ENCODE measurements at places on chromosomes 13 and 19. TPM values are rescaled to one million over a fixed set of nuclear protein-coding genes. Genes with fewer than 3 reads are reported as not detected.

The C2CD4C gene
- total RNA-seq = not detected

The KL gene
- not detected for total RNA-seq

The MATK gene
- total RNA-seq = not detected

DNA sequence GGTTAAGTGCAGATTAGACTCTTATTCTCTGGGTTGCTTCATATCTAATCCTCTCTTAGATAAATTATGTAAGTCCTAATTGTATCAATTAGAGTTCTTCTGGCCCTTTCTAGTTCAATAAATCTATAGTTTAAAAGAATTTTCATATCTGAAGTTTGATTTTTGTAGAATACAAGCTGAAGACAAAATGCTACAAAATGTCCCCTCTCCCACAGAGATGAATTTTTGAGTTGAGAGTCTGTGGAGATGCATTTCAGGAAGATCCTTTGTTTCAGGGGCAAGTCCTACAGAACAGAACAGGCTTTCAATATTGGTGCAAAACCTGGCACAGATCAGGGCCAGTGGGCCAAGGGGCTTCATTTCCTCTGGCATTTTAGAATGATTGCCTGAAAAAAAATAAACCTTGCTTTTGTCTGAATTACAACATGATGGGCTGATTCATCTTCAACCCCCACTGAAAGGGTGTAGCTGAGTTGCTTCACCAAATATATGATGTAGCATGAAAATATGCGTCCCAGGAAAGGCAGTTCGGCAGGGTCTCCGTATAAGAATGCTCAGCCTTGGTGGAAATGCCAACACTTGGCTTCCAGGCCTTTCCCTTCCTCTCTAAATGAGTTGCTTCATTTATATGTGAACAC is 6.4 kb upstream of the IPO5 start:
- H3K27me3 ChIP-seq = no peaks in the 10 kb centered on the region
- no peak overlapping the region for H3K4me3 ChIP-seq
- DNase-seq = peak; percentile 97

DNA sequence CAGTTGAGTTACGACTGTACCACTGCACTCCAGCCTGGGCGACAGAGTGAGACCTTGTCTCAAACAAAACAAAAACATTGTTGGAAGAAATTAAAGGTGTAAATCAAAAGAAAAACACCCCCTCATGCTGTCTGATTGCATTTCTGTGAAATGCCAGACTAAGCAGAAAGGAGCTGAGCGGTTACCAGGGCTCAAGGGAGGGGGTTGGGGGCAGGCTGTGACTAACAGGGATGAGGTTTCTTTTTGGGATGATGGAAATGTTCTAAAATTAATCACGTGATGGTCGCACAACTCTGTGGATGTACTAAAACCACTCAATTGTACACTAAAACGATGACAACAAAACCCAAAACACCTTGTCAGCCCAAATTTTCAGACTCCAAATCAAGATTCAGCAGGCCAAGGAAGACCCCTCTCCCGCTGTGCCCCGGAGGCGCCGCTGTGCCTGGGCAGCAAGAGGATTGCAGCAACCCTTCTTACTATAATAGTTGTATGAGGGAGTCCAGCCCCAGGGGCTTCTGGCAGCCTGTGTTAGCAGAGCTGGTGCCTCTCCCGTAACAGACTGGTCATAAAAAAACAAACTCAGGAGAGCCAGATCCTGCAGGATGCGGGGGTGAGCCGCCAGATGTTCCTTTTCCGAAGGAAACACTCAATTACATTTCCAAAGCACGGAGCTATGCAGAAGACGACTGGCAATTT is 20.9 kb downstream of the CAPS start:
- DNase-seq = no peak

DNA sequence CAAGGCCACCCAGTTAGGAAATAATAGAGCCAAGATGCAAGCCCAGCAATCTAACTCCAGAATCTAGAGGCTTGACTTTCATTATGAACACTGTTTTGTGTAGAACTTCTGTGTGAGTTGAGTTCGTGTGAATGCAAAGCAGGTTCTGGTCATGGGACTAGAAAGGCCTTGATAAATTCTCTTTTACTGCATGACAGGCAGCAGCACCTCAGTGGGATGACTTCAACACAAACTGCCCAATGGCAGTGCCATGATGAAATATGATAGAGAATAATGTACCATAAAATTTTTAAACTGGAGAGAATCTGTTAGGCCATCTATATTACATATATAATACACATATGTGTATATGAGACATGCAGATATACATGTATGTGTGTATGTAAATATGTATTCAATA is 214.5 kb downstream of the KLF5 start:
- no peak overlapping the region for H3K4me3 ChIP-seq
- no peak for DNase-seq
- no peak overlapping the region for H3K27ac ChIP-seq
- H3K27me3 ChIP-seq = no peaks in the 10 kb centered on the region

GRCh38 chr13:22270881-22271280 is 600.0 kb downstream of the FGF9 start:
- no peaks in the 10 kb centered on the region for H3K36me3 ChIP-seq
- H3K27me3 ChIP-seq = no peaks in the 10 kb centered on the region
- no peak for DNase-seq
- no peak overlapping the region for H3K27ac ChIP-seq
- H3K4me3 ChIP-seq = no peak overlapping the region
- no peaks in the 10 kb centered on the region for H3K4me1 ChIP-seq

Data from SJSA1 (cell line).